ENCODE measurements at places on chromosomes 13 and 19.

GRCh38 chr13:111616203-111616602 is 295.8 kb downstream of the TEX29 start:
- no peak for DNase-seq

DNA sequence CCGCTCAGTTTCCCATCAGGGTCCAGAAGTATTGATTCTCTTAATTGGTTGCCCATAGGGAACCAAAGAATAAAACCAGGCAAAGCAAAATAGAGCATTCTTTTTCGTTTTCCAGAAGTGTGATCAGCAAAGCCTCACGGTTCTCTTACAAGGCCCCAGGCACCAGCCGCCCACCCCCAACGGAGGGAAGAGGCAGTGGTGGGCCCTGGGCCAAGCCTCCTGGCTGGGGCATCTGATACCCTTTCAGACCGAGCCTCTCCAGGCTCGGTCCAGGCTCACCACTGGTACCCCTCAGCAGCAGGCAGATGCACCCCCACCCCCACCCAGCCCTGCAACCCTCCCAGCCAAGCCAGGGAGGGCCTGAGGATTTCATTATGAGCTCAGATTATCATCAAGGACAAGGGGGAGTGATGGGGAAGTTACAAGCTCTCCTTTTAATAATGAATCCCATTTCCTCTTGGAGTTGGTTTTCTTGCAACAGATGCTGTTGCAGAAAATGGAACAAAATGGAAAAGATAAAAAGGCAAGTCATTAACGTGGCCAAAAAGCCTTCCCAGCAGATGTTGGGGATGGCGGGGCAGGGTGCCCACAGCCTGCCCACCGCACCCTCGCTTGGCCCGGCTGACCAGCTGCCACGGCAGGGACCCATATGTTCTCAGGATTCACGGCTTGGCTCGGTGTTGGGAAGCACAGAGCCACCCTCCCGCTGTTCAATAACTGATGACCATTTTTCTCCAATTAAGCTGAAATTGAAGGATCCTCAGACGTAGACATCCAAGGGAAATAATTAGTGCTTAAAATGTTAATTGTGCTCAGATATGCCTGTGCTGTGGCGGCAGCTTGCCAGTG is 45.9 kb upstream of the KCTD15 start:
- no peak for DNase-seq

DNA sequence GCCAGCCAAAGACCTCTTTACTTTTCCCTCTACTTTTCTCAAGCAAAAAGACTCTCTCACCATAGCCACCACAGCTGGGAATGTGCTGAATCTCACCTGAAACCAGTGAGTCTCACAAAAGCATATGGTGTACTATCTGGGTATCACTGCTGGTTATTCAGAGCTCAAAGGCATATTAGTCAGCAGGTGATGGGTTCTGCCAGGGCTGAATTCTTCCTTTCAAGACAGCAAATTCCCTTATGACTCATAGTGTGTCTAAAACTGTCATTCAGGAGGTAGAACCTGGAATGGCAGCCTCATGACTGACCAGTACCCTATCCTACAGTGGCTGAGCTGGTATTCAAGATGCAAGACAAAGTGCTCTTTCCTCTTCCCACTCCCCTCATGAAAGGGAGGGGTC is 2859.1 kb downstream of the PCDH9 start:
- DNase-seq: no peak

- no peak for DNase-seq
These were observed 31.2 kb downstream of the DHRS12 start for GRCh38 chr13:51772781-51773180.

DNA sequence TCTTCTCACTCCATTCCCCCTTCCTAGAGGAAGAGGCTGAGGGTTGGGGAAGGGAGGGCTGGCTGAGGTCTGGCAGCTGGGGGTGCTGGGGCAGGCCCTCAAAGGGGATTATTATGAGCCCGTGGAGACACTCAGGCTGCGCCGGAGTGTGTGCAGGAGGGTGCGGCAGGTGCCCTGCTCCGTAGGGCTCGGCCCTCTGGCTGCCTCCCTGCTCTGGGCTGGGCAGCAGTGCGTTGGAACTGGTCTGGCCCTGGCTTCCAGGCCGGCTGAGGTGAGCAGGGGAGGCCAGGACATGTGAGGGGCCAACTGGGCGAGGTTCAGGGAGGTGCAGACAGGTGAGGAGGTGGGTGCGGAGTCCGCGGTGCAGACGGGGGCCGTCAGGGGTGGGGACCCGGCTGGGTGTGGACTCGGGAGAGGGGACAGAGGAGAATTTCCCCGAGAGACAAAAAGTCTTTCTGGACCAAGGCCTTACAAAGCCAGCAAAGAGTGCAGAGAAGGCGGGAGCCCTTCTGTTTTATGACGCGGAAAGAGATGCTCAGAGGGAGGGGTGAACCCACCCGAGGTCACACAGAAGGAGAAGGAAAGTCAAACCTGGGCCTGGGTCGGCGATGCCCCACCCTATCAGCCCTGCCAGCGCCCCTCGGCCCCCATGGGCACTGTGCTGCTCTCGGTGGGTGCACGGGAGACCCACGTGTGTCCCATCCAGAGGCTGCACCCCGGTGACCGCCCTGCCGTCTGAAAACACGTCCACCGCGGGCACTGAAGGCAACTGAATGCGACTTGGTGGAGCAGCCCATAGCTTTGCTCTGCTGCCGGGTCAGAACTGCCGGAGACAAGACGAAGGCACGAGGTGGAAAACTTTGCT is 31.0 kb downstream of the PIP5K1C start:
- no peak for DNase-seq

DNA sequence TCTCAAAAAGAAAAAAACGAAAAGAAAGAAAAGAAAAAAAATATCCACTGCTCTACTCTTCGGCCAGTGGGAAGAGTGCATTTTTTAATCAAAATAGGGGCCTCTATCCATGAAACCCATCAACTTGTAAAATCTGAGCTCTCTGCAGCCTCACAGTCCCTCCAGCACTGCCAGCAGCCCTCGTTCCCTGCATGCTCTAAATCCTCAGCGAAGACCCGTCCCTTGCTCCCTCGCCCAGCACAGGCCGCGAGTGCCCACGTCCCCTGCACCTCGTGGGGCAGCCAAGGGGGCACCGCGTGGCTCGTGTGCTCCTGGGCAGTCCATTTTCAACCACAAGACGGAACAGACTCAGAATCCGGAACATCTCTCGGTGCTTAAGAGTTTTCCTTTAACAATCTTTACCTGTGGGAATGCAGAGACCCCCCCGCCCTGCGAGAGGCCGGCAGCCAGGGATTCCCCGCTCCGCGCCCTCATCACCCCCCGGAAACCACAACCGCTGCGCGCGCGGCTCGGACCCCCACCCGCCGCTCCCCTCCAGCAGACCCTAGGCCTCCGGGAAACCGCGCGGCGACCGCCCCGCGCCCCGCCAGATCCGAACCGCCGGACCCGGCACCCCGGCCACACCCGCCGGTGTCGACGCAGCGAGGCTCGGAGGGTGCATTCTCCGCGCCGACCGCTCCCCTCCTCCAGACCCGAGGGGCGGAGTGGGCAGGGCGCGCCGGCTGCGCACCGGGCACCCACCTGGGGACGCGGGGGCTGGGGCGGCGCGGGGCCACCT is 638 bp downstream of the ANKRD27 start:
- DNase-seq: no peak

GRCh38 chr13:36086117-36086516 is 45.1 kb downstream of the DCLK1 start:
- DNase-seq: no peak

DNA sequence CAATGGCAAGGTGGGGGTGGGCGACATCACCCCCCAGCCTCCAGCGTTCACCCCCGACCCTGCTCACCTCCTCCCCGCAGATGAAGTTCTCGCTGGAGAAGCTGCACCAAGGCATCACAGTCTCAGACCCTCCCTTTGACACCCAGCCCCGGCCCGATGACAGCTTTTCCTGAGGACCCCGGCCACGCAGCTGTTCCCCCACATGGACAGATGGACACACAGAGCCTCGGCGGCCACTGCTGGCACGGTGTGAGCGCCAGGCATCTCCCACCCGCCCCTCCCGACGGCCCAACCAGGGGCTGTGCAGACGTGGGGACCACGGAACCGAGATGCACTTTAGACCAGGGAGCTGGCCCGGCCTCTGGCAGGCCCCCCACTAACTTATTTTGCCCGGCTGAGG is 4.3 kb upstream of the SCN1B start:
- DNase-seq: no peak

DNA sequence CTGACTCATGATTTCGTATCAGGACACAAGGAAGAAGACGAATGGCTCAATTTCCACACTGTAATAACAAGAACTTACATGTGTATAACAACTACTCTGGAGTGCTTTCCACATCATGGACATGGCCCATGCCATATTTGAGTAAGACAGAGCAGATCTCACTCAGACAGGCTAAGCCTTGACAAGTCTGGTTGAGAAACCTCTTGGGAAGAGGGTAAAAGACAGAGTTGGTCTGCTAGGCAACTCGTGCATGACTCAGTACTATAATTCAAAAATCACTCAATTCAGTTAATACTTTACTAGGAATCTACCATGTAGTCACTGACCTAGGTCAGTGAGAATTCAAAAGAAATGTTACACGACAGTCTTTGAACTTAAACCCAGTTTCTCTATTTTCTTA is 5.7 kb upstream of the THSD1 start:
- no peak for DNase-seq

DNA sequence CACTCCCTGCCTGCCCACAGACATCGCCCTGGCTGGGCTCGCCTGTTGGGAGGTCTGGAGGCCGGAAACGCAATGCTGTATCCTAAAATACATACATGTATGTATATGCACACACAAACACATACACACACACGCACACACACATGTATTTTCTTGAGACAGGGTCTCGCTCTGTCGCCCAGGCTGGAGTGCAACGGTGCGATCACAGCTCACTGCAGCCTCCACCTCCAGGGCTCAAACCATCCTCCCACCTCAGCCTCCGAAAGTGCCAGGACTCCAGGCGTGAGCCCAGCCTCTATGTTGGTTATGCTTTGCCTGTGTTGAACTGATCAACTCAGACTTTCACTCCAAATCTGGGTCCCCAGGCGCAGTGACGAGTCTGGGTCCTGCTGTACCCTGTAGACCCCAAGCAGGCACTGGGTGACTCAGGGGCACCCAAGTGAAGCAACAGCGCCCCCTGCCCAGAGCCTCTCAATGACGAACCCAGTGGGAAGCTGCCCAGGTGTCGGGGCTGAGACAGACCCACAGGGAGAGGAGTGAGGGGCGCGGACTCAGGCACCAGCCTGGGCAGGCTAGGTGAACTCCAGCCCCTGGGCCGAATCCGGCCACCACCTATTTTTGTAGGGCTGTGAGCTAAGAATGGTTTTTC is 27.4 kb upstream of the CACTIN start:
- no peak for DNase-seq

DNA sequence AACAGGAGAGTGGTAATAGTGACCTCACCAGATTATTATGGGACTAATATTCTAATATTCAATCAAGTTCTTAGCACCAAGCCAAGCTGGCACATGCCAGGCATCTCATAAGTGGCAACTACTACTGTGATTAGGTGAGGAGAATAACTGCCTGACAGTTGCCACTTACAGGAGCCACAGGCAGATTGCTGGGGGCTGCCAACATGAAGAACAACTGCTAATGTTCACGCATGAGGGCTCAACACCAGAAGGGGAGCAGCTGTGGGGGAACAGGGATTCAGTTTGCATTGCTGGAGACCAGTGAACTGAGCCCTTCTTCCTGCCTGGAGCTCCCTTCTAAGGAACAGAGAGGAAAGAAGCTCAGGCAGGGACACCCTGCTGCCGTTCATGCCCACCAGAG is 504.5 kb downstream of the FOXO1 start:
- DNase-seq: no peak

DNA sequence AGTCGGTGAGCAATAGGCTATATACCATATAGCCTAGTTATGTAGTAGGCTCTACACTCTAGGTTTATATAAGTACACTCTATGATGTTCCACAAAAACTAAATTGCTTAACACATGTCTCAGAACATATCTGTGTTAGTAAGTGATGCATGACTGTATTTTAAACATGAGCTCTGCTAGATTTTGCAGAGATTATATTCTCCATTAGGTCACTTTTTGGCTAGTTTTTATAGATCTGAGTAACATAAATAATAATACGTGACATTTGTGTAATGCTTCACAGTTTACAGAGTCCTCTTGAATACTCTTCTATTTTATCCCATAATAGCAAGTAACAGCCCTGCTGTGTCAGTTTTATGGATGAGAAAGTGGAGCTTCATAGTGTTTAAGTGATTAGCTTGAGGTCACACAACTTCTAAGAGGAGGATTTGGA is 47.8 kb downstream of the NDFIP2 start:
- no peak for DNase-seq

DNA sequence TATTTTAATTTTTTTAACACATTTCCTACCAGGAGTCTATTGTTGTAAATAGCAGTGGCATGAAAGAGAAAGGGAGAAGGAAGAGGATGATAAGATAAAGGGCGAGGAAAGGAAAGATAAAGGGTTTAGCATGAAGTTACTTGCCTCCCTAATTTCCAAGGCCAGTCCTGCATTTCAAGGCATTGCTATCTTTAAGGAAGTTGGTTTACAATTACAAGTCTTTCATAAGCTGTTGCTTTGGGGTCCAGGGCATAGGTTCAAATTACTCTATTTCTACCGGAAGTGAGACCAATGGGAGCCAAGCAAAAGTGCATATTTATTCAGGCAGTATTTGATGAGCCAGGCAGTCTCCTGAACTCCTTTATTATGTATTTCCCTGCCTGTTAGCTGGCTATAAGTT is 27.7 kb upstream of the UBL3 start:
- DNase-seq: no peak

- no peak for DNase-seq
These were observed 20.2 kb upstream of the PGLS start for GRCh38 chr19:17491287-17491686.

- DNase-seq: no peak
These were observed 349.2 kb upstream of the ARGLU1 start for GRCh38 chr13:106917024-106917571.

DNA sequence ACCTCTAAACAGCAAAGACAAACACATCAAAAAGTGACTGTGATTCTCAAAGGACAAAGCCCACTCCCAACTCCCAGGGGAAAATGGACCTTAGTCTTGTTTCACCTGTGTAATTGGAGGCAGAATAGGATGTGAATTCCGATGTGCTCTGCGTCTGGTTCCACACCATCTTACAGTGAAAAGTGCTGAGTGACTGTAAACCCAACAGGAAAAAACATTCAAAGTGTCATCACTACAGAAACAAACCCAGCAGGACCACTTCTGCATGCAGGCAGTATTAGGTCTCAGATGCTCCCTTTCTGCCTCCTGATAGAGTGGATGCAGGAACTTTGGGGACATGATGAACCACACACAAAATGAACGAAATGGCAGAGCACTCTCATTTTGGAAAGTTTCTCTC is 6.5 kb downstream of the UQCRFS1 start:
- DNase-seq: no peak

DNA sequence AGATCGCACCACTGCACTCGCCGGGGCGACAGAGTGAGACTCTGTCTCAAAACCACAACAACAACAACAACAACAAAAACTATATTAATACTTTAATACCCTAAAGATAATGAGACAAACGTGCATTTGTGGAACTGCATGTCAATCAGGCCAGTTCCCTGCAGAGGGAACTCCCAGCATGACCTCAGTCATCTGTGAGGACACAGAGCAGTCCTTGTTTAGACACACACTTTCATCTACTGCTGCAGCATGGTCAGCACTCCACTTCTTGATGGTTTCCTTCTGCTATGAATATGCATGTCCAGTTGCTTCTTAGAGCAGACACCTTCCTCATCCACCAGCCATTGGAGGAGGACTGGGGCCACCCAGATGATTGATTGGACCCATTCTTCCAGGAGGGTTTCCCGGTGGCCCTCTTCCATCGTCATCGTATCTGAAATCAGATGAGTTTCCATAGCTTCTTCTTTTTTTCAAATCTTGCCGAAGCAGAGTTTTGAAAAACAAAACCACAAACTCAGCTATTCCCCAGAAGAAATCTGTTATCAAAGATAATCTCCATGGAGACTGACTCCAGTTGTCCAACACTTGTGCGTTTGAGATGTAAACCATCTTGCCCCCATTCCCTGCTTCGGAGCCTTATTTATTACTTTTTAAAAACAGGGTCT is 26.5 kb downstream of the ZNF607 start:
- DNase-seq: no peak
